Inflammatory macrophage treated with lipopolysaccharide for 1 hour (primary cell): ENCODE measurements at places on chromosomes 1 and 21.

DNA sequence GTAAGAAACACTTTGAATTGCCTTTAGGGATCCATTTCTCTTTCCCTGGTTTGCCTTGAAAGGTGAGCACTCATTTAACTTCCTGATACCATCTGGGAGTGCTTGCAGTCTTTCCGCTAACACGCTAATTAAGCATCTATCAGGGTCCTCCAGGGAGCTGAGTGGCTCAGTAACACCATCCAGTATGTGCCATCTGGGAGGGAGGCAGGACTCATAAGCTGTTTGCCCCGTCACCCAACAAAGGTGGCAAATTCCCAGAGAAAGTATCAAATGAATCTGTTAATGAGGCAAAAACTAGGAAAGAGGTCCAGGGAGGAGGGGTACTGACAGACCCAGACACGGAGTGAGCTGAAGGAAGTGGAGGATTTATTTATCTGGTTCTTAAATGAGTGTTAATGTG, 430.9 kb downstream of the HLX start:
- DNase-seq = no peak

DNA sequence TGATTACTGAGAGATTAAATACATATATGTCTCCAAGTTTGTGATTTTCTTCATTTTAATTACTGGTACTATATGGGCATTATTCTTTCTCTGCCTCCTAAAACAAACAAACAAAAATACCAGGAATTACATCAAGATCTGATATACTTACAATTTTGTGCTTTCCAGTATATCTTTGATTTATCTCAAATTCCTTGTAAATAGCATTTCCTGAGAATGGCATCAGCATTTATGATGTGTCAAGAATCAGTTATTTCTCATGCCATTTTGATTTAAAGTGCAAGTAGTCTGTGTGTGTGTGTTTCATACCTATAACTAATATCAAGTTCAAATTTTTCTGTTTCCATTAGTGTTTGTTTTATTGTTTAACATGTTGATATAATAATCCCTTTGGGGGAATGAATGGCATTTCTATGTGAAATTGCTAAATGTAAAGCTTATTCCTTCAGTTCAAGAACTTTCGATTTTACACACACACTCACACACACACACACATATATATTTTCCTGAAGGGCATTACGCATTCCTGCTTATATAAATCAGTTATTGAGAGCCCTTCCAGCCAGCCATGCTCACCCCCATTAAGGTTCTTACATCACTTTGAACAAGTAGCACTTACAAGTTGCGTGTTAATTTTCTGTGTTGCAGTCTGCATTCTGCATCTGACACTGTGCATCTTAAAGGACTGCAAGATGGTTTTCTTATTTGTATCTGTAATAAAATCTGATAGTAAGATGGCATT, 102.7 kb downstream of the NEK7 start:
- DNase-seq = no peak

DNA sequence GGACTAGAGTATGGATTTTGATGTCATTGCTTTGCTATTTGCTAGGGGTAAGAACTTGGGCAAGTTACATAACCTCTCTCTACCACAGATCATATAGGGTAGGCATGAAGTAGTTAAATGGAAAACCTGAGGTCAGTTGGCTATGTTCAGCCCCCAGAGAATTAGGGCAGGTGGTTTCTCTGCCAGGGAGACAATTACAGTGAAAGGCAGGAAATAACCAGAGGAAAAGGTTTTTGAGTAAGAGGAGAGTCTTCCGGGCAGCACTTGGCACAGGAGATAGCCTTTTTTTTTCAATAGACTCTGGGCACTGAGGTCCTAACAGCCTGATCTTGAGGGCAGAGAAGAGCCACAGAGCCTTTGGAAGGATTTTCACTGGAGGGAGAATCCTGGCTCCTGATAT, 16.7 kb upstream of the SERBP1 start:
- DNase-seq = no peak

GRCh38 chr21:32426592-32427051, 14.1 kb downstream of the EVA1C start:
- no peak for DNase-seq

- peak; percentile 65 for DNase-seq
Measured at GRCh38 chr21:36630485-36631206, 68.3 kb upstream of the SIM2 start.
